ENCODE measurements at places on chromosomes 11 and 22.

DNA sequence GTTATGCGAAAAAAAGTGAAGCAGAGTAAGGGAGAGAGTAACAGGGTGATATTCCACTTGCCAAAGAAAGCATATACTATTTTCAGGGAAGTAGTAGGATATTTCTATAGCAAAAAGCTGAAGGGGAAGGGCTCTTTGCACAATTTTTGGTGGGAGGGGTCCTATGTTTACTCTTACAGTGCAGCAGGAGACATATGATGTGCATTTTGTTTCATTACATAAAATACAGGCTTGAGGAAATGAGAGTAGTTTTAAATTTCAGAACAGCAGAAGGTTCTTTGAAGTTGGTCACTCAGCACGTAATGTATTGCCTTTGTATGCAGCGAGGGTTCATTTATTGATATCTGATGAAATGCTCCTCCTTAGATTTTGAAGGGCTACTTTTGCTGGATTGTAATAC is 3.1 kb upstream of the PIK3IP1 start:
- no peak for DNase-seq

GRCh38 chr22:37461961-37462360 is 24.2 kb downstream of the MFNG start:
- no peak for DNase-seq

GRCh38 chr11:12275818-12276217 is 101.6 kb upstream of the PARVA start:
- no peak for DNase-seq

GRCh38 chr11:41983475-41983874 is 524.0 kb upstream of the LRRC4C start:
- DNase-seq, result no peak

DNA sequence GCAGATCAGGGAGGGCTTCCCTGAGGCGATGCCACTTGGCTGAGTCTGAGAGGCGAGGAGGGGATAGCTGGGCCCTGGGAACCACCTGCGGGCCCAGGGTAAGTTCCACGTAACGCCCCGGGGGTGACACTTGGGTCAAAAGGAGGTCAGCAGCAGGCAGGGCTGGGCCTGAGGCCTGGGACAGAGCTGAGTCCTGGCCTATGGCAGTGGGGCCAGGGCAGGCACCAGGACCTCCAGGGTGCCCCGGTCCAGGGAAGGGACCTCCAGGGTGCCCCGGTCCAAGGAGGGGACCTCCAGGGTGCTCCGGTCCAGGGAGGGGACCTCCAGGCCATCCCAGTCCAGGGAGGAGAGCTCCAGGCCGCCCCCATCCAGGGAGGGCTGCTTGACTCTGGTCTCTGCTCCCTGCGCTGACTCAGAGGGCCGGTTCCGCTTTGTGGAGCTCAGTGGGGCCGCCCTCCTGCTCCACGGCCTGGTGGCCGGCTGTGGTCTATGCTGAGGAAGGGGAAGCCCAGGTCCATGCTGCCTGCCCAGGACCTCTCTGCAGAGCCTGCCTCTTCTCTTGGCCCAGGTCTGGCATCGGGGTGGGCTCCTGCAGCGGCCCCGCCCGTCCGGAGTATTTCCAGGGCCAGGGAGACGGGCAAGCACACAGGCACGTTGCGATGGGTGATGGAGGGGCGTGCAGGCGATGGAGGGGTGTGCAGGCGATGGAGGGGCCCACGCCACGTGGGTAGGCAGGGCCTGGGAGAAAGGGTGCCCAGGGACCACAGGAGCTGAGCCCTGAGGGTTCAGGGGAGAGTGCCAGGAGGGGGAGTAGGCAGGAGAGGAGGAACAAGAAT is 19.5 kb upstream of the WNT7B start:
- DNase-seq, result no peak

- peak; percentile 99 for DNase-seq
Observed at GRCh38 chr11:132054822-132055221, 684.4 kb downstream of the NTM start.

DNA sequence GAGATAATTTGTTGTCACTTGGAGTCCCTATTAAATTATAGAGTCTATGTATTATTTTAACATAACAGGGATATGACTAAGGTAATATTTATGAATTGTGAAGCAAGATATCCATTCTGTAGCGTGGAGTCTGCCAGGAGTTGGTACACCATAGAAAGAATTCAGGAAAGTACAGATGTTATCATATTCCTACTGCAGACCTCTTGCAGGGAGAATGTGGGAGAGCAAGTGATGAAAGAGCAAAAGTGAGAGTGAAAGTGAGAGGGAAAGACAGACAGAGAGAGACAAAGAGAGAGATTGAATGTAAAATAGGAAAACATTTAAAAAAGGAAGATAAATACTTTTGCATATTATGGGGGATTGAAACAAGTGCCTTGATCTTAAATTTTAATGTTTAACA is 468.8 kb downstream of the CNTN5 start:
- no peak for DNase-seq

- DNase-seq, result no peak
Observed at GRCh38 chr22:23284504-23285033, 104.3 kb downstream of the BCR start.

Data from HS-27A (cell line).